ENCODE measurements at places on chromosomes 2 and 18.
A peak's percentile ranks its signal among the peaks of the same experiment; 100 is the strongest.

- no peak for DNase-seq
Observed at GRCh38 chr18:23274638-23275482, 139.6 kb downstream of the CABLES1 start.

DNA sequence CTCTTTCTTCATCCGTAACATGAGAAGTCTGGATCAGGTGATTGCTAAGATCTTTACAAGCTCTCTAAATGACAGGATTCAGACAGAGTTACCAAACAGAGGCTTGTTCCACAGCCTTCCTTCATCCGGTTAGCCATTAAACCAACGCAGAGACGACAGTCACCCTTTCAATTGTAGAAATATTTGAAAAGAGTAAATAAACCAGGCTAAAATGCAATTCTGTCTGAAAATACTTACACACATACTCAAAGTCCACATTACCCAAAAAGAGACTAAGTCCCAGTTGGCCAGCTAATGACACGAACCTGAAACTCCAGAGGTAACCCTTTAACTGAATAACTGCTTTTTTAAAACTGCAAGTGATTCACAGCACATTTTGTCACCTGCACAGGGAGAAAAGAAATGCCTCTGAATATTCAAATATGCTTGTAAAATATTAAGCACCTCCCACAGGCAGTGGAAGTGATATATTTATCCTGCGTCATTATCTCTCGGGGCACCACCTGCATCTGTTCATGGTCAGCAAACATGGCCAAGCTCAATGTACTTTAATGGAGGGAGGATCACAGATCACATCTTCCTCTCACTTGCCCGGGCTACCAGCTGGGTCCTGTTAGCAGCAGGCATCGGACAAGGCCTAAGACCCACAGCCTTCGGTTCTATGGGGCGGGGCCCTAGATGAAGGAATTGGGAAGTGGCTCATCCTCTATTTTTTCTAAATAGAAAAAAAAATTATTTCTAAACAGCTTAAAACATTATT, 38.8 kb upstream of the DNER start:
- DNase-seq = no peak

DNA sequence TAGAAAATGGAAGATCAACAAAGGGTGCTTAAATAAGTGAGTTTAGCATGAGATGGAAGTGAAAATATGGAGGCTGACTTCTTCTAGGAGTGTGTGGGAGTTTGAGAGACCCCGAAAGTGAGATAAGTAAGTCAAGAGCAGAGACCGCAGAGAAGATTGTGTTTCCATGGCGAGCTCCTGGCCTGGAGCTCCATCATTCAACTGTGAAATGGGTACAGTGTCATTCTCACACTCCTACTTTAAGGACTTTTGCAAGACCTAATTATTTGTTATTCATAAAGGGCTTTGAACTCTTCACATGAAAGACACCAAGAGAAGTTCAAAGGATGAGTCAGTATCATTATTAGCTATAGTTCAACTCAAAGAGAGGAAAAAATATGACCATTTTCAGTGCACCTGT, 134.2 kb upstream of the PIK3C3 start:
- DNase-seq = no peak

DNA sequence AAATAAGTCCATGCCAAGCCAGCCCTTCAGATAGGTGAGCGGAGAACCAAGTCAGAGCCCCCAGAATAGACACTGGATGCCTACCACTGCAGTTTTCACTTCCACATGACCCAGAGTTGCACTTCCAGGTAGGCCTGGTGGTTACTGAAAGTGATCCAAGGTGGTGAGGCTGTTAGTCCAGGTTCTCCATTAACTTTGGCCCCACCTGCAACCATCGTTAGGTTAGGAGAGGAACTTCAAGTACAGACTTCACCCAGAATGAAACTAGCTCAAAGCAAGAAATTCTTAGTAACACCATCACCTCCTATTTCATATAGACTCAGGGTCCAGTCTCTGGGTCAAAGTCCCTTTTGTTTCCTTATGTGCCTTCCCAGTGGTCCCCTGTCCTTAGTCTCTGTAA, 293.1 kb upstream of the ID2 start:
- no peak for DNase-seq

DNA sequence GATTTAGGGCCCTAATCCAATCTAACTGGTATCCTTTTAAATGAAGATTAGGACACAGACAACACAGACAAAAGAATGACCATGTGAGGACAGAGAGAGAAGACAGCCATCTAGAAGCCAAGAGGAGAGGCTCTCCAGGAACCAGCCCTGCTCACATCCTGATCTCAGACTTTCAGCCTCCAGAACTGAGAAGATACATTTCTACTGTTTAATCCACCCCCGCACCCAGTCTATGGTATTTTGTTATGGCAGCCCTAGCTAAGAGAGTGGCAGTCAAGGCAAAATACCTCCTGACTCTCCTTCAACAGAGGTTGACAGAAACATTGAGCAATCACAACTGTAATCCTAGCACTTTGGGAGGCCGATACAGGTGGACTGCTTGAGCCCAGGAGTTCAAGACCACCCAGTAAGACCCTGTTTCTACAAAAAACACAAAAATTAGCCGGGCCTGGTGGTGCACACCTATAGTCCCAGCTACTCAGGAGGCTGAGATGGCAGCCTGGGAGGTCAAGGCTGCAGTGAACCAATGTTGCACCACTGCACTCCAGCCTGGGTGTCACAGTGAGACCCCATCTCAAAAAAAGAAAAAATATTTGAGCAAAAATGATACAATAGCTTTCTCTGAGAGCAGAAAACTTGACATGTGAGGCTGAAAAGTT, 34.7 kb downstream of the WDR33 start:
- DNase-seq = no peak

GRCh38 chr2:198662905-198663304, 794.8 kb downstream of the SATB2 start:
- DNase-seq = no peak

GRCh38 chr2:205748639-205749038, 66.3 kb downstream of the NRP2 start:
- no peak for DNase-seq

- DNase-seq = no peak
Observed at GRCh38 chr18:59902131-59902992, 2.6 kb downstream of the PMAIP1 start.

GRCh38 chr2:231633241-231633976, 40.7 kb downstream of the TEX44 start:
- DNase-seq = no peak

DNA sequence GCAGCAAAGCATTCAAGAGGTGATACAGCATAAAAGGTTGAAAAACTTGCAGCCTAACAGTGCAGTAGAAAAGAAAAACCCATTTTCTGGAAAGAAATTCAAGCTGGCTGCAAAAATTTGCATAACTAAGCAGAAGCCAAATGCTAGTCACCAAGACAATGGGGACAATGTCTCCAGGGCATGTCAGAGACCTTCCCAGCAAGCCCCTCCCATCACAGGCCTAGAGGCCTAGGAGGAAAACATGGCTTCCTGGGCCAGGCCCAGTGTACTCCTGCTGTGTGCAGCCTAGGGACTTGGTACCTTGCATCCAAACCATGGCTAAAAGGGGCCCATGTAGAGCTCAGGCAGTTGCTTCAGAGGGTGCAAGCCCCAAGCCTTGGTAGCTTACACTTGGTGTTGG, 405.1 kb upstream of the CYRIA start:
- no peak for DNase-seq

- no peak for DNase-seq
Observed at GRCh38 chr2:196073521-196073920, 4.9 kb upstream of the DNAH7 start.

GRCh38 chr18:33577685-33578517, at the start of gene ASXL3:
Gene ASXL3 (plus strand): TSS chr18:33578219. CDS start chr18:33578632, 413 bp downstream.
- DNase-seq = no peak

- DNase-seq = no peak
Observed at GRCh38 chr2:224165901-224166319, 126.8 kb upstream of the SERPINE2 start.

- DNase-seq = no peak
Observed at GRCh38 chr2:135874777-135875365, 1.4 kb downstream of the MCM6 start.

- DNase-seq = no peak
Observed at GRCh38 chr2:23107327-23107941, 277.5 kb upstream of the KLHL29 start.

DNA sequence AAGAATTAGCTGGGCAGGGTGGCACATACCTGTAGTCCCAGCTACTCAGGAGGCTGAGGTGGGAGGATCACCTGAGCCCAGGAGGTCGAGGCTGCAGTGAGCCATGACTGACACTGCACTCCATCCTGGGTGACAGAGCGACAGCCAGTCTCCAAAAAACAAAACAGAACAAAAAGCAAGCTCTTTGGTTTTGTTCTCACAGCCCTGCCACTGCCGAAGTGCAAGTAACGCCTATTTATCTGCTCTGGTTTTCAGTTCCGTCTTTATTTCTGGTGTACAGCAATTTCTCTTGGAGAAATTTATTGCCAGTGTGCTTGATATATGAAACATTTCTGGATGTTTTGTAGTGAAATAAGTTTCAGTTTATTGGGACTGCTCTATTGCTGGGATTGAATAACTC, 61.9 kb downstream of the RAB10 start:
- DNase-seq = no peak

DNA sequence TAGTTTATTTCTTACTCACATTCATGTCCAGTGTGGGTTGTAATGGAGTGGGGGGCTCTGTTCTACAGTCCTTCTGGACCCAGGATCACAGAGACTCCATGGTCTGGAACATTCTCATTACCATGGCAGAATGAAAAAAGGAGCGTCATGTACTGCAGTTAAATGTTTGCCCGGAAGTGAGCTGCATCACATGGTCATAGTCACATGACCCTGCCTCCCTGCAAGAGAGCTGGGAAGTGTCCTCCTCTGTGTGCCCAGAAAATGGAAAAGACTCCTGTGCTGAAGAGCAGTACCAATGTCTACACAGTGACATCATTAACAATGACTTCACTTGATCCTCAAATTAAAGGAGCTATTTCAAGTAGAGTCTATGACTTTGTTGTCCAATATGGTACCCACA, 74.0 kb upstream of the ZBTB14 start:
- DNase-seq = no peak

DNA sequence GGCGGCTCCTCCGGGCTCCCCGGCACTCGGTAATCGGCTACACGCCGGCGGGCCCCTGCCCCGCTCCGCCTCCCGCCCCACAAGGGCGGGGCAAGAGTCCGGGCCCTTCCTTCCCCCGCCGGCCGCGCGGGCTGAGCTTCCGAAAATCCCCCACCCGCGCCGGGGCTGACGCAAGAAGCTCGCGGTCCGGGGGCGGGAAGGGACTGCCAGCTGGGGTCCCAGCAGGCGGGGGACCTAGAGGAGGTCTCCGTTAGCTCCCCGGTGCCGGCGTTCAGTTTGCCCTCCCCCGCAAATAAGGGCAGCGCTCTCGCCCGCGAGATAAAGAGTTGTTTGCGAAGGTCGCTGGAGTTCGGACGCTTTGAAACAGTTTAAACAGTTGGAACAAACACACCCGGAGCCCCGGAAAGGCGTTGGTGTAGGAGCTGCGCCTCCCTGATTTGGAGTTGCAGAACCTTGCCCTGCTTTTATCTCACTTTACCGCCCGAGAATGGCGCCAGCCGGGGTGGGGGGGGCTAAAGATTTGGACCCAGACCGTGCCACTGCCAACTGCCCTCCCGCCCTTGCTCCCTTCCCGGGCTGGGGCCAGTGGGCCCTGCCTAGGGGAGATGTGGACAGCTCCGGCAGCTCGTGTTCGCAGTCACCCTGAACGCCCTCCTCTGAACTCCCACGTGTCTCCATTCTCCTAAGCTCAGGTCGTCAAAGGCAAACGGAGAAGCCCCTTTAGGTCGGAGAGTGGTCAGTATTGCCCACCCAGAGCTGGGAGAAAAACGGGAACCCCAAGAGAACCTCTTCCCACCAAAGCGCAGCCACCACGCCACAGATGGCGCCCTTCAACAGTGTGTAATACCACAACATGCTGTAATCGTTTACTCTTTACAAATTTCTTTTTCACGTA, at the start of gene NFE2L2:
Gene NFE2L2, minus strand, starts transcription at position 35 of the 895 bp plus-strand sequence. CDS start 151 bp downstream, outside the sequence.
- peak; percentile 93 for DNase-seq

- DNase-seq = no peak
Observed at GRCh38 chr2:68662466-68662865, 19.1 kb downstream of the PROKR1 start.

DNA sequence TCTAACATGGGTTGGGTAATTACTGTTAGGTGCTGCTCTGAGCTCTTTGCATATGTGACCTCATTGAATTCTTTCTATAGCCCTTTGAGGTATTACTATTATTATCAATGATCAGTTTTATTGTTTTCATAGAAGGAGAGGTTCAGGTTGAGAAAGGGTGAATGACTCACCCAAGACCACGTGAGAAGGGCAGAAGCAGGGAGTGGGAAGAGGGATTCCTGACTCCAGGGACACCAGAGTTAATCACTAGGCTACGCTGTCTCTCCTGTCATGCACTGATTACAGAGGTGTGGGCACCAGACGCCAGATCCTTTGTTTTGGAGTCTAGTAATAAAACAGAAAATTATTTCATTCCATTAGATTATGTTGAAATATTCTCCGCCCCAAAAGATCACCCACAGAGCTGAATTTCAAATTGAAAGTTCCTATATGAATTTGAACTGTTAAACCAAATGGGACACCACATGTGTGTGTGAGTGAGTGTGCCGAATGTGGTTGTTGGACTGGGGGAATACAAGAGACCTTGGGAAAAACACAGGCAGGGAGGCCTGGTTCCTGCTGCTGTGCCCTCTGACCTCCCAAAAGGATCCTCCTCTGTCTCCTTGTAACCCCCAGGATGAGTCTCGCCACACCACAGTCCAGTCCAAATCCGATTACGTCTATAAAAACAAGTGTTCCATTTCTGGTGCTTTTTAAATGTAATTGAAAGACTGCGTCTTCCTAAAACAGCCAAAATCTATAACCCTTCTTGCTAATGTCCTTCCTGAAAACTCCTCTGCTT, 215.4 kb downstream of the ZNF521 start:
- DNase-seq = no peak

- no peak for DNase-seq
Observed at GRCh38 chr2:112831513-112831845, 5.1 kb downstream of the IL1B start.

GRCh38 chr2:102736410-102737409, 25.1 kb upstream of the TMEM182 start:
- DNase-seq = peak; percentile 77

DNA sequence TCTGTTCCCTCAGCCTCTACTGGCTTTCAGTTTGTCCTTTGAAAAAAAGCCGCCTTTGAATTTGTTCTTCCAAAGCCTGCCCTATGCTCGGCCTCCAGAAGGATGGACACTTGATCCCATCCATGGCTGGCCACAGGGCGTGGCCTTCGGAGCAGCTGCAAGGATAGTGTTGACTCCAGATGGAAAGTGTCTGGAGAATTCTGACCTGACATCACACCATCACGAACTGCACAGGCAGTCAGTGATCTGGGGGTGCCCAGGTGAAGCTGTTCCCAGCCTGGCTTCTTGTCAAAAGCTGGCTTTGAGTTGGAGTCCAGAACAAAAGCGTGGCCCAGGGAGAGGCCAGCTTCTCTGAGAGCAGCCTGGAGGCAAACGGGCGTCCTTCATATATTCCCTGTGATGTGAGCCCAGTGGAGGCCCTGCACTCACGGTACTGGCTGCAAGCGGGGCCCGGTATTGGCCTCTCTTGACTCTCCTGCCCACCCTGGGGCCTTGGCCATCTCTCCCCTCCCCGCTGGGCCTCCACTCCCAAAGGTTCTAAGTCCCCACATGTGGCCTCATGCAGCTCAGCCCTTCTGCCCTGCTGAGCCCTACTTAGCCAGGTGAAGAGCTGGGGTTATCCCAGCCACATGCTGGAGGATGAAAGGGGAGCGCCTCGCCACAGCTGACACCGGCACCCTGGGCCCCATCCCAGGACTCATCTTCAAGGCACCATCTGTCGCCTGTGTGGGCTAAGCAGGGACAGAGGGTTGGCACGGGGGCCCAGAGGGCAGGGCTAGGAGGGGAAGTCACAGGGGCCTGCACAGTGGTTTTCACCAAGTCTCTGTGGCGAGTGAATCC, 20.4 kb upstream of the ATOH8 start:
- DNase-seq = no peak

- no peak for DNase-seq
Observed at GRCh38 chr2:211860224-211860623, 678.4 kb downstream of the ERBB4 start.

Measured in activated CD4-positive, alpha-beta T cell treated with anti-CD3 and anti-CD28 coated beads for 1 hour (primary cell).